ENCODE measurements at places on chromosomes 7 and 10.

DNA sequence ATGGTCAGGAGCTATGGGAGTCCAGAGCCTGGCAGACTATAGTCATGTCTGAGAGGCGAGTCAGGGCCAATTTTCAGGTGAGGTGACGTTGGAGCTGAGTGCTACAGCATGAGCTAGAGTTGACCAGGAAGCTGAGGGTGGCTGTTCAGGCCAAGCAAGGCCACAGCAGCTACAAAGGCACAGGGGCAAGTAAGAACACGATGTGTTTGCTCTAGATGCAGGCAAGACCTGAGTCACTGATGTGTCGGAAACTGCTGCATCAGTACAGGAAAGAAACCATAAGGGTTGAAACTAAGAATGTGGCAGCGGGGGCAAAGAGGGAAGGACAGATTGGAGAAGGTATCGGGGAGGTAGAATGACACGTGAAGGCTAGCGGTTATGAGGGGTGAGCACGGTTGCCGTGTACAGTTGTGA is 11.8 kb upstream of the RRP12 start:
- no peak for DNase-seq

DNA sequence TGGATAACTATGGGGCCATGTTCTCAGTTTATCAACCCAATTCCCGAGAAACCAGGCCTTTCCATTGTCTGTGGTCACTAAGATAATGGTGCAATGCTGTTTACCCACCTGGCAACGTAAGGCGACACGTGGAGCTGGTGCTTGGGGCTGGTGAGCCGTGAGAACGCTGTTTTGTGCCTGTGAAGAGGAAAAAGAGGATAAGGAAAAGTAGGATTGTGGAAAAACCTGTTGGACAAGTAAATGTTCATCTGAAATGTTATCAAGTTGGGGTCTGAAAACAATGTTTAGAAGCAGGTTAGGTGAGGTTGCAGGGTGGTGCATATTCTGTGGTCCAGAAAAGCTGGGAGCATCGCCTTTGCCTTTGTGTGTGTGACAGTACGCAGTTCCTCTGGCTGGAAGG is 88.5 kb downstream of the PPP1R17 start:
- peak; percentile 5 for DNase-seq

GRCh38 chr10:20616918-20617810 is 279.9 kb downstream of the NEBL start:
- no peak for DNase-seq

GRCh38 chr10:111481866-111482265 is 405.0 kb downstream of the ADRA2A start:
- DNase-seq = no peak

Data from NCI-H774 (cell line).